ENCODE measurements at places on chromosomes 3 and 15. TPM values are rescaled to one million over a fixed set of nuclear protein-coding genes. Genes with fewer than 3 reads are reported as not detected.
A peak's percentile ranks its signal among the peaks of the same experiment; 100 is the strongest.

CILP gene
- polyA plus RNA-seq: not detected

DNA sequence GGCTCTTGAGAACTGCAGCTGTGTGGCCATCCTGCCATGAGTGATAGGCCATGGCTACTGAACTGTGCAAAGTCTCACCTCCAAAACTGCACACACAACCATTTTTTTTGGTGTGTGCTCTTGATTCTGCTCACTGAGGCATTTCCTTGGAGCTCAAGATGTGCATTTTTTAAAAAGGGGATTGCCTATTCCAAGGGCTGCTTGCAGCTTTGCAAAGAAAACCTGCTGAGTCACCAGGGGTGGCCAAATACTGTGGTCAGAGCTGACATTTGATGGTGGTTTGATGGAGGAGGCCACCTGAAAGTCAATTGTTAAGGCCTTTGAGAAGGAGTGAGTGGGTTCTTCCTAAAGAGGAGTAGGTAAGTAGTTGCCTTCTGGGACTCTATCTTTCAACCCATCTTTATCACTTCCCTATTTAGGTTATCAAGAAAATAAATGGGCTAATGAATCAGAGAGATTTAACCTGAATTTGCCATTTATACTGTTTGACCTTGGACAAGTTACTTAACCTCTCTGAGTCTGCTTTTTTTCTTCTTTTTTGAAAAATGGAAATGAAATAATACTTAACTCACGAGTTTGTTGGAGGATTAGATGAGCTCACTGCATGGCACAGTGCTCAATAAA, 87.9 kb downstream of the CHST2 start:
- H3K4me3 ChIP-seq: no peak overlapping the region
- no peaks in the 10 kb centered on the region for H3K36me3 ChIP-seq
- DNase-seq: no peak
- peaks cover 14% of the 10 kb centered on the region for H3K4me1 ChIP-seq

- no peak overlapping the region for H3K27ac ChIP-seq
- no peak for DNase-seq
- no peaks in the 10 kb centered on the region for H3K4me1 ChIP-seq
- no peaks in the 10 kb centered on the region for H3K36me3 ChIP-seq
These were observed 256.0 kb upstream of the STAC start for GRCh38 chr3:36124118-36124796.

- H3K36me3 ChIP-seq: no peaks in the 10 kb centered on the region
- DNase-seq: no peak
- no peaks in the 10 kb centered on the region for H3K27me3 ChIP-seq
- H3K27ac ChIP-seq: no peak overlapping the region
These were observed 985.7 kb downstream of the SQOR start for GRCh38 chr15:46620392-46621013.

- no peak for DNase-seq
- H3K36me3 ChIP-seq: no peaks in the 10 kb centered on the region
- no peak overlapping the region for H3K4me3 ChIP-seq
- no peaks in the 10 kb centered on the region for H3K4me1 ChIP-seq
- peaks cover 62% of the 10 kb centered on the region for H3K27me3 ChIP-seq
- no peak overlapping the region for H3K27ac ChIP-seq
These were observed 26.0 kb upstream of the MRPS22 start for GRCh38 chr3:139317660-139318430.

GRCh38 chr3:28916713-28917499, 364.0 kb upstream of the RBMS3 start:
- no peaks in the 10 kb centered on the region for H3K27me3 ChIP-seq
- H3K4me3 ChIP-seq: no peak overlapping the region
- DNase-seq: peak; percentile 6
- H3K4me1 ChIP-seq: peaks cover 3% of the 10 kb centered on the region

Measured in naive B cell (primary cell).